Fibroblast of skin of back (primary cell): ENCODE measurements at places on chromosomes 12 and 14.

GRCh38 chr12:88726806-88727720 is 146.8 kb upstream of the KITLG start:
- peak; percentile 73 for DNase-seq

GRCh38 chr12:13233830-13234641 is 37.5 kb downstream of the EMP1 start:
- peak; percentile 64 for DNase-seq

DNA sequence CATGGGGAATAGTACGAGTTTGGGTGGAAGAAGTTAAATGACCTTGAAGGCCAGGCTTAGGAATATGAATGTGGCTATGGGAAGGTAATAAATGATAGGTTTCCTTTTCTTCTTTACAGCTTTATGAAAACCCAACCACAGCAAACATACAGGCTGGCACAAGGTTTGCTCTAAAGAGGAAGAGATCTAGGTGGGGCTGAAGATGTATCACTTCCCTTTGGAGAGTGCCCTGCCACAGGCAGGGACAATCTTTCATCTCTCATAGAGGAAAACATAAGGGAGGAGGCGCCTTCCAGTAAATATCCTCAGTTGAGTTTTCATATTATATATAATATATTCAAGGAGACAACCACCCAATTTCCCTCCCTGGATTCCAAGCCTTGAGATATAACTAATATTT is 72.9 kb upstream of the FRMD6 start:
- DNase-seq = no peak

DNA sequence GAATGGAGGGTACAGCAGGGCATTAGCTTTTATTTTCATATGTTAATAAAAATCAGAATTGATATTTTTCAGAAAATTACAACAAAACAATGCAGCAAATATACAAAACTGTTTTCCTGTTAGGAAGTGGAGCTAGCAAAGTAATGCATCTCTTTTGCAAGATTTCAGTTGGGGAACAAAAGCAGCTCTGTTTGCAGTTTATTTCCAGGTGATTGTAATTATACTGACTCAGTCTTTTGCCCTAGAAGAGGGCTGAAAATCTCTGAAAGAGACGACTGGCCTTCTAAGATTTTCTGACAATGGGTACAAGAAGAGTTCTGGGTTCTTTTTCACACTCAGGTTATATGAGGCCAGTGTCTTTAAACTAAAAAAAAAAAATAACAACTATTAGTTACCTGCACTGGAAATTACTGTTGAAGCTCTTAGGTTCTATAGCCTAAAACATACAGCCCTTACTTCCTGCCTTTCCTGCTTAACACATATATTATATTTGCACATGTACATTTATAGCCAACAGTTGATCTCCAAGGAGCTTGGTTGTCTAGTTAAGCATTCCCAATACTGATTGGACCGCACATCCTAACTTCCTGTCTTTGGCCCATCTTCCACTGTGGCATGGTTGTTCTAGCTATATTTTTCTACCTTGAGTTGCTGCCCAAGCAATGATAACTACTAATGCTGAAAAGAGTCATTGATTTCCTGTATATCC is 199.1 kb upstream of the KRR1 start:
- no peak for DNase-seq

- no peak for DNase-seq
Measured at GRCh38 chr12:132185705-132186104, 41.4 kb downstream of the NOC4L start.

- no peak for DNase-seq
Measured at GRCh38 chr12:11853126-11853525, 203.7 kb downstream of the ETV6 start.

DNA sequence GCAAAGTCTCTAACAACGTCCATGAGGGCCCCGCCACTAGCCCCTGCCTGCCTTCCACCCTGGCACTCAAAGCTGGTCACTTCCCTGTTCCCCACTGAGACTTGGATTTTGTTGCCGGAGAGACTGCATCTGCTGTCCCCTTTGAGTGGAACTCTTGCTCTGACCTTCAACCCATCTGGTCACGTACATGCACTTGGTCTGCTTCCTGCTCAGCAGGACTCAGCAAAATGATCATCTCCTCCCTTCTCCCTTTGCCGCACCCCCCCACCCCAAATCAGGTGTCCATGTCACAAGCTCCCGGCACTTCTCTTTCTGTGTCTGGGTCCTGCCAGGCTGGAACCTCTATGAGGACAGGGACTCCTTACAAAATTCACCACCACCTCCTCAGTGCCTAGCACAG is 180.9 kb downstream of the CHST11 start:
- no peak for DNase-seq

DNA sequence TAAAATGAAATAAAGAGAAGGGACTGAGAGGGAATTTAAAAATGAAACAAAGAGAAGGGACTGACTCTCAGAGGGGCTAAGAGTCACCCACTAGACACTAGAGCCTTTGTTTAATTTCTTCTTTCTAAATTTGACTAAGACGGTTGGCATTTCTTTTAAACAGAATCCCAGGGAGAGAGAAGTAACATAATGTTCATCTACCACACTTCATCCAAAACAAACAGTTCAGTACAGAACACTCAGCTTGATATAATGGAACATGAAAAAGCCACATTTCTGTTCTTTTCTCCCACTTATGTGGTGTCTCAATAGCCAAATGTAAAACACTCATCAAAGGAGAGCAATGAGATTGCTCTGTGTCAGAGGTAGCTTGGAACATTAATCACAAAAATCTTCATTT is 10.1 kb upstream of the NT5DC3 start:
- DNase-seq = peak; percentile 50

GRCh38 chr12:62995097-62995496 is 60.1 kb upstream of the PPM1H start:
- DNase-seq = no peak

DNA sequence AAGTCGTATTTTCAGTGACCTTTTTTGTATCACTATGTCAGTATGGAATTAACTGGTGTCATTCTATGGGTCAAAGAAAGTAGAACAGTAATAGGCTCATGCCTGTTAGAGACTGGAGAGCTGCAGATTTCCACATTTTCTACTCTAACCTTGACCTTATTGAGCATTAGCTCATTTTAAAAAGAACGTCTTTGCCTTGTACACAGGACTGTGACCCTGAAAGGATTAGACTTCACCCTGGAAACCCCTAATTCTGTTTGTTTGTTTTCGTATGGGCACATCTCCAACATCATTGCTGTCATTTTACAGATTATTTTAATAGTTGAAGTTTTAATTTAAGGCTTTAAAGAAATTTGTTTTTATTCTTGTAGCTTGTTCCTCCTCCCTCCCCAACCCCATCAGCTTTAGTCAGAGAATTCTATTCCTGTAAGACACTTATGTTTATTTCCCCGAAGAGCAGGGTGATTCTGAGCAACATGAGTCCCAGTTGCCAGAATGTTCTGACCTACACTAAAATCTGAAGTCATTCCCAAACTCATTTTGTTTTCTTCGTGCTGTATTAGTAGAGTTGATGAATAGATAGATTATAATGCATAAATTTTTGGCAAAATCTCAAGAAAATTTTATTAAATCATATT is 451.3 kb downstream of the FOXG1 start:
- DNase-seq = no peak

GRCh38 chr14:21320913-21321312 is 41.0 kb downstream of the RPGRIP1 start:
- no peak for DNase-seq

DNA sequence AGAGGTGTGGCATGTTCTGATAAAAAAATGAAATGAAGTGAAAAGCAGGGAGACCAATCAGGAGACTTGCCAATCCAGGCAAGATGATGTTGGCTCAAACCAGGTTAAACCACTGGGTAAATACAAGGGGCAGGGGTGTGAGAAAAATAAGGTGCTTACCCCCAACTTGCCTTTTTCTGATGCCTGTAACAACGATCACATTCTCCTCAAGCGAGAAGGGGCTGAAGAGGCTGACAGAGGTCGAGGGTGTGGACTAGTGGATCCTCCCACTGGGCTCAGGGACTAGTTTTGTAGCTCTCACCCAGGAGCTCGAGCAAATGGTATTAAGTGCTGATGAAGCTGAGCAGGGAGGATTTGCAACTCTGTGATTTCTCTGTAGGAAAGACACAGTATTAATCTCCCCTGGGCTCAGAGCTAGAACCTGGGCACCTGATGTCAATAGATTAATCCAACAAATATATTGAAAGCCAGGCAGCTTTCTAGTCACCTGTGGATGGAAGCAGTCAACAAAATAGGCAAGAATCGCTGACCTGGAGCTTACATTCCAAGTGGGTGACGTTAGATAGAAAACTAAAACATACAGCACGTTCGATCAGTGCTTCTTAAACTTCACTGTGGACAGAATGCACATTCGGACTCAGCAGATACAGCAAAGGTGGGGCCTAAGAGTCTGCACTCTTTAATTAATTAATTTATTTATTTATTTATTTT is 15.2 kb upstream of the EAPP start:
- DNase-seq = peak; percentile 39

- no peak for DNase-seq
Measured at GRCh38 chr12:8156416-8156815, 399 bp upstream of the ZNF705A start.

DNA sequence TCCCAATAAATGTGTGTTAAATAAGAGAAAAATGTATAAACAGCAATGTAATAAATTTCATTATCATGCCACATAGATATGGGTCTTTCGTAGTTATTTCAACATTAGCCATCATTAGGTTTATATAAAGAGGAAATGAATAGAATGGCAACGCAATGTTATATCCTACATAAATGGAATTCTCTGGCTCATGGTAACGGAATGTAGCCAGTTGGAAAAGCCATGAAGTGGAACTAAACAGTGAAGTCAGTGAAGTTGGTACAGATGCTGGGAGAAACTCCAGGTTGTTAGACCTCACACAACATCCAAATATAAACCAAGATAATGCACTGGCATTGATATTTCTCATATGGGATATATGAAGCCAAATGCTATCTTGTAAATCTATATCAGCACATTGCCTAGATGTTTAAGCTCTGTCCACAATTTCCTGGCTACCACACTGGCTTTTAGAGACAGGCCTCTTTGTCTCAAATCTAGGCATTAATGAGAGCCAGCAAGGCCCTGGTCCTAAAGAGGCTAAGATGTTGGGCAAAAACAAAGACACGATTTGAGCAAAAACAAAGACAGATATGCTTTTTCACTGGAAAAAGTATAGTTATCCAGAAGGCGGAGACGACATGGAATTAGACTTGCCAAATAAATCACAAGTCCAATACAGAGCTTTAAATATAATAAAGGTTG is 861.0 kb downstream of the RPS29 start:
- DNase-seq = no peak

- no peak for DNase-seq
Measured at GRCh38 chr14:69635981-69636639, 24.7 kb downstream of the SUSD6 start.

GRCh38 chr14:71658261-71658860 is 273.9 kb upstream of the RGS6 start:
- peak; percentile 33 for DNase-seq

- peak; percentile 46 for DNase-seq
Measured at GRCh38 chr12:50734409-50735263, 29.3 kb upstream of the ATF1 start.
